Naive thymus-derived CD4-positive, alpha-beta T cell (primary cell): ENCODE measurements at places on chromosomes 12 and 14.

- H3K36me3 ChIP-seq: no peaks in the 10 kb centered on the region
- H3K27me3 ChIP-seq: no peaks in the 10 kb centered on the region
- no peak for DNase-seq
- no peak overlapping the region for H3K27ac ChIP-seq
These were observed 320.6 kb upstream of the TBX3 start for GRCh38 chr12:115004470-115005146.

DNA sequence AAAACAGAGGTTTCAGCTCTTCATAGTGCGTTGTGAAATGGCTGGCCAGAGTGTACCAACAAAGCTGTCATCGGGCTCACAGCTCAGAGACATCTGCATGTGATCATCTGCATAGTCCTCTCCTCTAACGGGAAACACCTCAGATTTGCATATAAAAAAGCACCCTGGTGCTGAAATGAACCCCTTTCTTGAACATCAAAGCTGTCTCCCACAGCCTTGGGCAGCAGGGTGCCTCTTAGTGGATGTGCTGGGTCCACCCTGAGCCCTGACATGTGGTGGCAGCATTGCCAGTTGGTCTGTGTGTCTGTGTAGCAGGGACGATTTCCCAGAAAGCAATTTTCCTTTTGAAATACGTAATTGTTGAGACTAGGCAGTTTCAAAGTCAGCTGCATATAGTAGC, 14.3 kb upstream of the PAPLN start:
- no peaks in the 10 kb centered on the region for H3K4me1 ChIP-seq
- peaks cover 7% of the 10 kb centered on the region for H3K36me3 ChIP-seq
- no peak overlapping the region for H3K4me3 ChIP-seq
- no peak overlapping the region for H3K27ac ChIP-seq
- H3K27me3 ChIP-seq: no peaks in the 10 kb centered on the region

DNA sequence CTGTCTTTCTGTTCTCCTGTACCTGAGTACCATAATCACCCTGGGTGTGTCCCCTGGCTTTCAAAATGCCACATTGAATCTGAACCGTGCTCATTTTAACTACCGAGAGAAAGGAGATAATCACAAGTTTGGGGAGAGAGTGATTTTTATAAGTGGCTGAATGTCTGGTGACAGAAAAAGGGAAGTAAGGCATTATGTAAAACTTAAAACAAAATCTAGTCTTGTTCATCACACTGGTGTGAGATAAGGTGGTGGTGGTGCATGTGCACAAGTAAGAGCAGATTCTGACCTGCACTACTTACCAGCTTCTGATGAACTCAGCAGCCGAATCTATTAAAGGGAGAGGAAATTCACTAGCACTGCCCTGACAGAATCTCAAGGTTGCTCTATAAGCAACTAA, 56.3 kb downstream of the SPPL3 start:
- DNase-seq: no peak
- H3K27ac ChIP-seq: no peak overlapping the region
- no peaks in the 10 kb centered on the region for H3K27me3 ChIP-seq

DNA sequence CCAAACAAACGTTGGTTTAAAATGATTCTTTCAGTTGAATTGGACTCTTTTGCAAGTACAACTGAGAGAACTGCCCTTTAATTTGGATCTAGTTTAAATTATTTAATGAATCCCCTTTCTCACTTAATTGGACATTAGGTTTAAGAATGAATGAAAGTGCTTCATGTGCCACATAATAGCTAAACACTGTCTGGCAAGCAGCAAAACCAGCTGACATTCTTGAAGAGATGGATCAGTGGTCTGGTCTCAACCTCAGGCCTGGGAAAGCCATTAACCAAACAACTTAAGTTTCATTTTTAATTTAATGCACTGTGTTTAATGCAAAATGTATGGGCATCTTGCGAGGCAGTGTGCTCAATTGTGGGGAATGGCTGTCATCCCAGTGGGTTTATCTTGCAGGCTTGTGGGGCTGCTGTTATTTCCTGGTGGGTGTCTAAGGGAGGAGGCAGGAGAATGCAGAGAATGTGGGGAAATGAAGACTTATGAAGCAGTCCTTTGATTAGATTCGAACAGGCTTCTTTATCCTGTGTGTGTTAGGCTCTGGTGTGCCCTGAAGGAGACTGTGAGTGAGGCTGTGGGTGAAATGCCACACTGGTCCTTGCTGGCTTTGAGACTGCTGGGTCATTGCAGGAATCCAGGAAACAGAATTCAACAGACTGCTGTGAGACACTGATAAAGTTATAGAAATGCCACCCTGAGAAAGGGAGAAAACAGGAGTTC, 144.1 kb upstream of the PELI2 start:
- H3K4me1 ChIP-seq: no peaks in the 10 kb centered on the region
- H3K27ac ChIP-seq: no peak overlapping the region
- no peak overlapping the region for H3K4me3 ChIP-seq
- H3K36me3 ChIP-seq: no peaks in the 10 kb centered on the region
- no peak for DNase-seq
- no peaks in the 10 kb centered on the region for H3K27me3 ChIP-seq
